AG04450 (cell line): ENCODE measurements at places on chromosomes 1 and 21. TPM values are rescaled to one million over a fixed set of nuclear protein-coding genes. Genes with fewer than 3 reads are reported as not detected.

SIPA1L2 gene
- polyA plus RNA-seq = 63.5 and 65.0 TPM in 2 replicates

GRCh38 chr1:146013559-146013922 is 8.0 kb downstream of the HJV start:
- DNase-seq = no peak

GRCh38 chr1:184025242-184025675 is 12.3 kb downstream of the COLGALT2 start:
- peak; percentile 81 for DNase-seq

DNA sequence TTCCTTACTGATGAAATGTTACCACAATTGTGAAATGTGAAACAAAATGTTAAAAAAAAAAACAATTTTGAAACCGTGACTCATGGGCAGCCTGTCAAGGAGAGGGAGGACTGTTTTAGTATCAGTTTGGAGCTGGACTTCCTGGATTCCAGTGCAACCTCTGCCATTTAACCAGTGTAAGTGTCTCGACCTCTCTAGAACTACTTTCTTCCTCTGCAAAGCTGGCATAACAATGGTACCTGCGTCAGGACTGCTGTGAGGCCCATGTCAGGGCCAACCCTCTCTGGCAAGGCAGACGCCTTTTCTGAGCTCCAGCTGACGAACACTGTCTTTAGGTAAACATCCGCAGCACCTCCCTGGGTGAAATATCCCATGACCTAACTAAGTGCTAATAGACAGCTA is 20.9 kb downstream of the URB1 start:
- DNase-seq = peak; percentile 52

GRCh38 chr1:184625271-184625670 is 129.4 kb downstream of the EDEM3 start:
- no peak for DNase-seq

GRCh38 chr21:35298757-35299156 is 249.7 kb upstream of the RUNX1 start:
- no peak for DNase-seq

ACKR1 gene
- not detected in 2 replicates for polyA plus RNA-seq

DNA sequence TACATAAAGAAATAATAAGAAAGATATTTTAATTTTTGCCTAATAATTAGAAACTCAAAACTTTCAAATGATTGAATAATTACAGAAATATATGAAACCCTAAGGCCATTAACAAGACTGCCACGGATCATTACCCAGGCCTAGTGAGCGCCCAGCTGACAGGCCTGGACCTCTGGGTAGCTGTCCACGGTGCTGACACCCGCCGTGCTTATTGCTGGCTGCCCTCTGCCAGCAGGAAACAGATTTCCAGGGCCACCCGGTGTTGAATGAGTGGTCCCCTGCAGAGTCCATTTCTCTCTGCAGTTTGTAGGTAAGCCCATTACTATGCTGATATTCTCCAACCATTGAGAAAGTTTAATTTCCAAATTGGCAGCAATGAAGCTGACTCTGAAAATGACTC is 254.4 kb upstream of the GJB5 start:
- DNase-seq = no peak

GRCh38 chr1:86914601-86914997 is at the start of gene HS2ST1:
Gene HS2ST1, plus strand, starts transcription at chr1:86914635.
- DNase-seq = no peak

GRCh38 chr1:210662291-210663050 is 333.8 kb downstream of the HHAT start:
- no peak for DNase-seq

GRCh38 chr1:237507005-237507404 is 383.7 kb downstream of the ZP4 start:
- DNase-seq = no peak

- no peak for DNase-seq
These were observed 49.2 kb downstream of the S100B start for GRCh38 chr21:46555678-46556077.

DNA sequence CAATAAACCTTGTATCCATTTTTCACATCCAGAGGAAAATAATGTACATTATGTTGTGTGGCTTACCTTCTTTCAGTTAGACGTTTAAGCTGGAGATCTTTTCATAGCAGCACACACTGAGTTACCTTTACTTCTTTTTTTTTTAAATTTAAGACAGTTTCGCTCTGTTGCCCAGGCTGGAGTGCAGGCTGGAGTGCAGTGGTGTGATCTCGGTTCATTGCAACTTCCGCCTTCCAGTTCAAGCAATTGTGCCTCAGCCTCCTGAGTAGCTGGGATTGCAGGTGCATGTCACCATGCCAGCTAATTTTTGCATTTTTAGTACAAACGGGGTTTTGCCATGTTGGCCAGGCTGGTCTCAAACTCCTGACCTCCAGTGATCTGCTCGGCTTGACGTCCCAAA is 7.4 kb upstream of the CAMTA1 start:
- no peak for DNase-seq

GBP6 gene
- not detected in 2 replicates for polyA plus RNA-seq

DNA sequence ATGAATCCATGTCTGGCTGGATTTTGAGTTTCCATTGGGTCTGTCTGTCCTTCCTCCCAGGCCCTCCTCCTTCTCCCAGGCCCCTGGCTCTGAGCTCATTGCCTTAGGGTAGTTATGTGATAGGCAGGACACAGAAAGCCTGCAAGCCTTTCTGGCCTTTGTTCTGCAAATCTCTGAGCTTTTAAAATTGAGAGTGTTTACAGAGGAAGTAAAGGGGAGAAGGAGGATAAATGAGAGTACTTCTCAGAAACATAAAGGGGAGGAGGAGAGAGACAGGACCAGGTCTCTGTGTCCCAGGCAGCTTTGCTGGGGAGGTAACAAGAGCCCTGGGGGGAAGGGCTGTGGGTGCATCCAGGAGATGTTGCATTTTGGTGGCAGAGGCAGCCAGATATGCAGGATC is 126.7 kb downstream of the FOXD2 start:
- DNase-seq = no peak

PRR9 gene
- not detected in 2 replicates for polyA plus RNA-seq

DNA sequence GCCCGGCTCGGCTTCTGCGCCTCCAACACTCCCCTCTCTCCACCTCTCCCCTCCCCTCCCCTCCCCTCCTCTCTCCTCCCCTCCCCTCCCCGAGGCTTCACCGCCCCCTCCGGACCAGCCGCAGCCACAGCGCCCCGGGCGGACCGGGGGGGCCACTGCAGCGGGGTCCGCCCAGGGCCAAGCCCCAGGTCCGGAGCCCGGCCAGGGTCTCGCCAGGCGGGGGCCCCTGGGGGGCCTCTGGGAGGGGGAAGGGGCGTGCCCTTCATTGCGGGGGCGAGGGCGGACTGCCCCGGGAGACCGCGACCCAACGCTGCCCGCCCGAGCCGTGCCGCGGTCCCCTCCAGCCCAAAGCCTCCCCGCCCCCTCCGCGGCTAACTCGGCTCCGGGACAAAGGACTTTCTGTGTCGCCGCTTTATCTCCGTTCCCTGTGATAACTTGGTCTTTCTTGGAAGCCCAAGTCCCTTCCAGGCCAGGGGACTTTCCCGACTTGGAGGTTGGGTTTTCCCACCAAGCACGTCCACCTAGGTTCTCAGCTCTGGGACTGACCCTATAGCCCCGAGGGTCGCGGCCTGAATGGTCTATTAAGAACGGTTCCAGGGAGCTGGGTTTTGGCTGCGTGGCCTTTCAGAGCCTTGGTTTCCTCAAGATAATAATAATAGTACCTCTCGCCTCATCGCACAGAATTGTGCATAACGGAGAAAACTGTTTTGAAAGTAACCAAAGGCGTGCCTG is at the start of gene UBQLN4:
UBQLN4 (minus strand) TSS at position 31 of the 732 bp plus-strand sequence. CDS start 97 bp downstream, outside the sequence.
- DNase-seq = no peak

DNA sequence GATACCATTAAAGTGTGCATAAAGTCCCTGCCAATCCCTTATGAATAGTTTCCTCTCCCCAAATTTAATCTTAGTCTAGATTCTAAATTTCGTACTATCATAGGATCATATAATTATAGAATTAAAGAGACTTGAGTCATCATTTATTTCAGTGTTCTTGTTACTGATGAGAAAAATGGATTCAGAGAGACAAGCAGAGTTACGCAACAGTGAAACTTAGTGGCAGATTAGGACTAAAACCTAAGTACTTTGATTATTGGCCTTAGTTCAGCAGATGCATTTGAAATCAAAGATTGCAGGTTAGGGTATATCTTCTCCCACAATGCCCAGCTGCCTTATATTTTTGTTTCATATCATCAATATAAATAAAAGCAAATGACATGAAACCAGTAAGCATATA is 843 bp upstream of the KRTAP19-7 start:
- DNase-seq = no peak

DNA sequence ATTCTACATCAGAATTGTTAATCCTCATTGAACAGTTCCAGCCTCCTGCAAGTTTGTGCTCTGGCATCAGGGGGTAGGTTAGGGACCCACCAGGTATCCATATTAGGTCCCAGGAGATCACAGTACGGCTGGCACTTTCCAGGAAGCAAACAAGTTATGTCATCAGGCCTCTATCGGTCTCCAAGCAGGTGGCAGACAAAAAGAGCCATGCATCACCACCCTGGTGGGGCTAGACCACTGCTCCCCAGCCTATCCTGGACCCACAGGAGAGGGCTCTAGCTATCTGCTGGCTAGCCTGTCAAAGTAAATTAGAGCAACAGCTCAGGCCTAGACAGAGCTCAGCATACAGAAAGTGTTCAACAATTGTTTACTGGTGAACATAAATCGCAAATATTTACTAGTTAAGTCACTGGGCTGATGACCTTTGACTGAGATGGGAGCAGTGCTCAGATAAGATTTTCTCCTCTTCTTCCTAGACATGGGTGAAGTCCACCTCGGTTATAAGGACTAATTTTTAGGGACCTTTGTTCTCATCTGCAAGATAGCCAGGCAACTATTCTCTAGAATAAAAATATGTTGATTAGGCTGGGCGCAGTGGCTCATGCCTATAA is 6.4 kb downstream of the NUAK2 start:
- no peak for DNase-seq

GRCh38 chr1:241598249-241598648 is 41.9 kb downstream of the CHML start:
- DNase-seq = no peak
